Cardiac muscle cell (in vitro differentiated cells and primary cell): ENCODE measurements at places on chromosomes 2 and 18.

DNA sequence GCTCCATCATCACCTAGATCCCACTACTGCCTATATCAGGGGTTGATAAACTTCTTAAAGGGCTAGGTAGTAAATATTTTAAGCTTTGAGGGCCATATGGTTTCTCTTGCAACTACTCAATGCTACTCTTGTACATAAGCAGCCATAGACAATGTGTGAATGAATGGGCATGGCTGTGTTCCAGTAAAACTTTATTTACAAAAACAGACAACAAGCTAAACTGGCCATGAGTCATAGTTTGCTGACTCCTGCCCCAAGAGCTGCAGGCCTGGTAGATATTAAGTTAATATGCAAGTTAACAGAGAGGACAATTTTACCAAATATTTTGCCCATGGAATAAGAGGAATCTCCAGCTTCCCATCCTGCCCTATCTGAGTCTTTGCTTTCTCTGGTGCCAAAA lies 29.8 kb upstream of the MYO3B start:
- no peak for DNase-seq

GRCh38 chr2:162072976-162073887 lies 783 bp downstream of the DPP4 start:
- DNase-seq, result peak; percentile 15

- DNase-seq, result peak; percentile 56
Observed at GRCh38 chr2:45851576-45852304, 200.3 kb downstream of the PRKCE start.

DNA sequence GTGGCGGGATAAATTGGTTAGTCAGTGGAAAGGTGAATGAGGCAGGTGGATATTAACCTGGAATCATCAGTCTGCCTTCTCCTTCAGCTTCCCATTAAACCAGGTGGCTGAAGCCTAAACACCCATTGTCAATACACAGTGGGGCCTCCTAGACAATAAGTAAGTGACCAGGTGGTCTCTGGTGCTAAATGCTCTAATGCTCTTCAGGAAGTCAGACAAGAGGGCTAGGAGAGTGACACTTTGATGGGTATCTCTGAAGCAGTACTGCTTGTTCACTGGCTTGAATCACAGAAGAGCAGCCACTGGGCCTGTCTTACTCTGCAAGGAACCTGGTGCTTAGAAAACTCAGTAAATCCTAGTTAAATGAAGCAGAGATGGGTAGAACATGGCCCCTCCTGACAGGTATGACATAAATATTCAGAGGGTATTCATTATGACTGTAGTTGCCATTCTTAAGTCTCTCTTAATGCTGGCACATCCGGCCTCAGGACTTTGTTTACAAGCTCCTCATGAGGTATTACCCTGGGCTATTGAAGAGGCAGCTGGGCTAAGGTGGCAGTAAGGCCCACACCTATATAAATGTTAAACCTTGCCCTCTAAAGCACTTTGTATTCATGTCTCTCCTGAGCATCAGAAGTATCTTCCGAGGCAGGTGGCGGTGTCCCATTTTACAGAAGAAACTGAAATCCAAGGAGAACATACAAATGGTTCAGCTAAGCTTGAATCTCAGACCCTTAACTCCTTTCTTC lies 104.9 kb downstream of the NCK2 start:
- DNase-seq, result no peak

- DNase-seq, result no peak
Observed at GRCh38 chr2:217095511-217096205, 235.8 kb upstream of the TNP1 start.

GRCh38 chr18:69885841-69886531 lies 61.7 kb downstream of the CD226 start:
- no peak for DNase-seq

DNA sequence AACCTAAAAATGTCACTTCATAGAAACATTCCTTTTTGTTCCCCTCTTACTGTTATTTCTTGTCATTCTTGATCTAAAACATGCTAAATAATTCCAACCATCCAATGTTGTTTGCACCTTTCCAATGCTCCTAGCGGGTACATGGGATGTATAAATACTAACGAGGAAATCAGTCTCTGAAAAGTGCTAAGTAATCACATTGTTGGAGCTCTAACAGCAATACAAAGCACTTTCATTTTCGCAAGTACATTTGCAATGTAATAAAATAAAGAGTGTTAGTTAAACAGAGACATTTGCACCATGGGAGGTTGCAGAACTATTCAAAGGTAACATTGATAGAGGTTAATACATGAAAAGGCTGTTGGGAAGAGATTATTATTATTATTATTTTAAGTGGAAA lies 286.2 kb upstream of the ACVR2A start:
- no peak for DNase-seq

- DNase-seq, result no peak
Observed at GRCh38 chr2:169260846-169261642, 101.3 kb downstream of the LRP2 start.

- no peak for DNase-seq
Observed at GRCh38 chr18:76480913-76481312, 14.1 kb downstream of the ZNF516 start.

DNA sequence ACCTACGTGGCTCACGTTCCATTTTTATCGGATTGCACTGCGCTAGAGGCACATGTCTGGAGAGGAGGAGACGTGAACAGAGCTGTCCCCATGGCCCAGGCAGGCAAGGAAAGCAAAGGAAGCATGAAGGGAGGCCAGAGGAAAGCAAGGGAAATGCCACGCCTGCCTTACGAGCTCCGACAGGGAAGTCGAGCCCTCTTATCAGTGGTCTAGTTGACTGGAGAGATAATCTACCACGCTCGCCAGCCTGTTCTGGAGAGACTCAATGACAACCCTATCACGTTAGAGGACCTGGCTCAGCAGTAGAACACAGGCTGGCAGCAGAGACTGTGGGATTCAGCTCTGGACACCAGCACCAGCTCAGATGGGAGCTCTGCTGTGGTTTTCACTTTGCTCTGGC lies 202.6 kb upstream of the ID2 start:
- DNase-seq, result peak; percentile 94
